Suppressor macrophage treated with lipopolysaccharide for 1 hour (primary cell): ENCODE measurements at places on chromosomes 16 and 17.

DNA sequence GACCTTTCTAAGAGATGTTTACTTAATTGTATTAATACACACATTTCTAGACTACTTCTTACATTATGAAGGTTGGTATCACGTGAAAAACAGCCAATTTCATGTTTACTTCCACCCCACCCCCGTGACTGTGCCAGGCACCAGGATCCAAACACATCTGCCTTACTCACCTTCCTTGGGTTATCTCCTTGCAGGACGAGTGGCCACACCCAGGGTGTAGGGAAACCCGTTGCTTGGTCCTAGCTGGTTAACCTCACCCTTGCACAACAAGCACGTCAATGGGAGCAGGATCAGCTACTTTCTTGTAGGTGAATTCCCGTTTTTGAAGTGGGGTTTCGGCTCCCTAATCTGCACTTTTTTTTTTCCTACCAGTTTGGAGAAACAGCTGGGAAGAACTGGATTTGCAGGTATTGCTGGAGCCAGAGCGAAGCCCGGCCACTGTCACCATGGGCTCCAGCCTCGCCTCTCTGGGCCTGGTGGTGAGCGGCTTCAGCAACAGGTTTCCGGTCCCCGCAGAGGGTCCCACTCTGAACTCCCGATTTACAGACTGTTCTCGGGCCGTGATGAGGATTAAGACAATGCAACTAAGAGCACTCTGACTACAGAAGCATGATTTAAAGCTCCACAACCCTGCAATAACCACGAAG is 2.1 kb upstream of the UBB start:
- DNase-seq: no peak

DNA sequence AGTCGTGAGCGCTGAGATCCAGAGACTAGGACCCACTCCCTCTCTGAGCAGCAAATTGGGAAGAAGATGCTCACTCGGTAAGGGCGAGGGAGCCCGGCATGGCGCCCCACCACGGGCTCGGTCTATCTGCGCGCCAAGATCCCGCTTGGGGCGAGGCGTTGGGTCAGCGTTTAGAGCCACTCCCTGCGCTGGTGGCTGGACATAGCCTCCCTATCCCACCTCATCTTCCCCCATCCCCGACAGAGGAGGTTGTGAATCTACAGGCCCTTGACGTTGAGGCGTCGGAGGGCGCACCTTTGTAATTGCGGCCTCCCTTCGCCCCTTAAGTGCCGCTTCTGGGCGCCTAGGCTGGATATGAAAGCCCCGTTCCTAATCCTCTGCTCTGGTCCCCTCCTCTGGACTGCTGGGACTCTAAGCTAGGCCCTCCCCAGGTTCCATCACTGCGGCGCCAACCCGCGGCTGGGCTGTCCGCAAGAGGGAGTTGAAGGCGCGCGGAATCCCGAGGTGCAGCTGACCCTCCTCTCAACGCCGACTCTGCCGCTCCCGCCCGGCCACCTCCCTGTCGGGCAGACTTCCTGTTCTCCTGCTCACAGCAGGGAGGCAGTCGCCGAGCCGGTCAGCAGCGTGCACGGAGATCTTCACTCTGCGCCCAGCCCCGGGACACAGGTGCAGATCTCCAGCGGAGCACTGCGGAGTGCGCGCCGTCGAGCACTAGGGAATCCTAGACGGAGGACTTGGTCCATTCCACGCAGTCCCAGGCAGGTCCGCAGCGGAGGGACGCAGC is 16.1 kb upstream of the HOXB9 start:
- DNase-seq: no peak

DNA sequence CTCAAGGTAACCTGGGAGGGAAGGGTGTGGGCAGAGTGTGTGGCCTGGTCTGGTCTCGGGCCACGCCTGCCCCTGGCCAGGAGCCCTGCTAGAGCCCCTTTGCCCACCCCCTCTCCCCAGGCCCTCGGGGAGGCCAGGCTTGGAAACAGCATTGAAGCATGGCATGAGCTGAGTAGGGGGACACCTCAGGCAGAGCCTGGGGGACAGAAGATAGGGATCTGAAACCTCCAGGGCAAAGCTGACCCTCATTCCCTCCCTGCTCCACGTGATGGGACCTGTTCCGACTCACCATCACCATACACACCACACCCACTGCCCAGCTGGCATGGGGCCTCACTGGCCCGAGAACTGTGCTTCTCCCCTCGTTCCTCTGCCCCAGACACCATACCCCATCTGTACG is 2.5 kb downstream of the RFNG start:
- DNase-seq: no peak

DNA sequence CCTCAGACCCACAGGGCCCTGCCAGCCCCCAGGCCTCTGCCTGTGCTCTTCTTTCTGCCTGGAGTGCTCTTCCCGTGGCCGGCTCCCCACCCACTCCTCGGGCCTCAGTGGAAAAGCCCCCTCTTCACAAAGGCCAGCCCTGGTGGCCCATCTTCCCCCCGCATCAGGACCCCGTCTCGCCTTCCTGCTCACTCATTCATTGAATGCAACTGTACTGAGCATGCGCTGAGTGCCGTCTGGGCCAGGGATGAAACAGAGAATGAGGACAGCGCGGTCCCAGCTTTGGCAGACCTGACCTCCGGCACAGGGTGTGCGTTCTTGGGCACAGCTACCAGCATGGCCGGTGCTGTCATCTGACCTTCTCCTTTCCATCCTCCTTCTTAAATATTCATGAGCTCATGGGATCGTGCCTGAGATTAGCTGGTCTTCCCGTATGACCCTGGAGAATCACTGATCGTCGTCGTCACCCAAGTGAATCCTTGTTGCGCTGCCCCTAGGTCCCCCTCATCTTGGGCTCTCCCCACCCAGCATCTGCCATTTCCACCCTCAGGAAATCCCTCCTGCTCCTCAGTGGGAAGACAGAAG is 16.4 kb upstream of the OSGIN1 start:
- no peak for DNase-seq
